ENCODE measurements at places on chromosomes 2 and 18. TPM values are rescaled to one million over a fixed set of nuclear protein-coding genes. Genes with fewer than 3 reads are reported as not detected.

Gene TGFA
- total RNA-seq: 27.7 TPM

- no peak for DNase-seq
Measured at GRCh38 chr2:134594399-134594798, 124.4 kb downstream of the TMEM163 start.

GRCh38 chr2:238817891-238818290, 30.0 kb upstream of the TWIST2 start:
- DNase-seq: peak; percentile 28

DNA sequence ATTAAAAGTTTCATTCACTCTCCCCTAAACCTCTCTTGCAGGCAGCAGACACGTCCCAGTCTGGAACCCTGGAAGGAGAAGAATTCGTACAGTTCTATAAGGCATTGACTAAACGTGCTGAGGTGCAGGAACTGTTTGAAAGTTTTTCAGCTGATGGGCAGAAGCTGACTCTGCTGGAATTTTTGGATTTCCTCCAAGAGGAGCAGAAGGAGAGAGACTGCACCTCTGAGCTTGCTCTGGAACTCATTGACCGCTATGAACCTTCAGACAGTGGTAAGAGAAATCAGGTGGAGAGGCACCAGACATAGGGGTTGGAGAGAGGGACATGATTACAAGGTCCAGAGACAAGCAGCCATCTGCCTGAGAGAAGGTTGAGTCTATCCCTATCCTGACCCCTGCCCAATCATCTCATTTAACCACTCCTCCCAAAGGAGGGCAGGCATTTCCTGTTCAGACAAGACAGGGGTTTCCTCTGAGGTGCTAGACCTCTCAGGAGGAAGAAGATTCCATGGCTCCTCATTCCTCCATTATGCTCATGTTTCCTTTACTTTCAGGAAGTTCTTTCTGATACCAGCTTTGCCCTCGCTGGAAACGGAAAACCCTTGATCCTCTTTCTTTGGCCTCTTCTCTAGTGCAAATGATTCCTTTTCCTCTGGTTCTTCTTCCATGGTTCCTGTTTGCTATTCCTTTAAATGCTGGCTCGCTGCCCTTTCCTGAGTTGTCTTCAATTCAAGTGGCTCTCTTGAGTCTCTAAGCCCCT, 15.1 kb downstream of the PLCD4 start:
- DNase-seq: no peak

GRCh38 chr2:26527726-26528585, 50.0 kb upstream of the OTOF start:
- no peak for DNase-seq

- DNase-seq: no peak
Measured at GRCh38 chr2:27724905-27725701, 46.4 kb upstream of the MRPL33 start.

- DNase-seq: no peak
Measured at GRCh38 chr2:117679952-117680351, 134.5 kb upstream of the DDX18 start.

- no peak for DNase-seq
Measured at GRCh38 chr2:53403792-53404413, 363.7 kb upstream of the CHAC2 start.

DNA sequence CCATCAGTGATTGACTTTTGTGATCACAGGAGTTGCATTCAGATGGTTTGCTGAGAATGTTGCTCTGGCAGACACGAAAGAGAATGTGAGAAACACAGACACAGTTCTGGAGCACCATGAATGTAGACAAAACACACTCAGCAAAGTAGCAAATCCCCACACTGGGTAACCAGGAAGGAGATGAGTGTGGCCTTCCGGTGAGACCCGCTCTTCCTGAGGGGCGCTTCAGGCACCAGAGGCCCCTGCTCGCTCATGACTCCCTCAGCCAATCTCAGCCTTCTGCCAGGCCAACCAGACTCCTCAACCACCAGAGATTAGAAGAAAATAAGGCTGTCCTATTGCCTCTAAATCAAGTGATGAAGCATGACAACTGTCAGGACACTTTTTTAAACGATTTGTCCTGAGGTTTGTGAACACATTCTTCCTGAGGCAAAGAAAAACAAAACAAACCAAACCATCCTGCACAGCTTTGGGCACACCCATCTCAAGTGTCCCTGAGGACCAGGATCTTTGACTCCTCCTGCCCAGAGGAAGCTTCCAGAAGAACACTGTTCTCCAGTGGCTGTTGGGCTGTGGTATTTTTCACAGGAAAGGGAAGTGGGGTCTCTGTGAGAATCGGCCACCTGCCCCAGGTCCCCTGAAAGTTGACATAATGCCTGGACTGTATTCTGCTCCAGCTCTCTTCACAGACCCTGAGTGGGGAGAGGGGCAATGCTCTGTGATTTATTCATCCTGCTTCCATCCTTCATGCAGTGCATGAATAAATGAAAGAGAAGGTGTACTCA, 152.8 kb downstream of the BCL11A start:
- no peak for DNase-seq

DNA sequence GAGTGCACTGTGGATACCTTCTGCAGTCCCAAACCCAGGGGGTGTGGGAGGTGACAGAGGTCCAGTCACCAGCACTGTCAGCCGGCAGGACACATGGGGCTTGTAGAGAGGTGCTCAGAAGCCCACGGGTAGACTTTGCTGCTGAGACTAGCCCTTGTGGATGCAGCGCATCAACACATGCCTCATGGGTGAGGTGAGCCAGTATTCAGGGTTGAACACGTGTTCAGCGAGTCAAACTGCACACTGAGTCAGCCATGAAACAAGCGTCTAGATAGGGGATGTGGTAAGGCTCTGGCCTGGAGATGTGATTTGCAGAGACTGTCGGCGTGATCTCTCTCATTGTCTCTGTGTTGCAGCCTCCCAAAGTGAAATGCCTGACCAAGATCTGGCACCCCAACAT, 35.8 kb upstream of the SCLY start:
- no peak for DNase-seq

Measured in vagina (tissue), 2 donors.